ENCODE measurements at places on chromosomes 13 and 19. TPM values are rescaled to one million over a fixed set of nuclear protein-coding genes. Genes with fewer than 3 reads are reported as not detected.

CTXN1 gene
- 11.0 TPM for total RNA-seq

FPR3 gene
- not detected for total RNA-seq

PGLYRP2 gene
- total RNA-seq: not detected

SELENOV gene
- total RNA-seq: not detected

CEACAM20 gene
- not detected for total RNA-seq

FXYD7 gene
- not detected for total RNA-seq

CPB2 gene
- not detected for total RNA-seq

TRPC4 gene
- total RNA-seq: not detected

CYP2A6 gene
- total RNA-seq: not detected

GNG7 gene
- total RNA-seq: 0.27 TPM

LYPD5 gene
- 0.29 TPM for total RNA-seq

CEACAM7 gene
- not detected for total RNA-seq

ILF3 gene
- 194 TPM for total RNA-seq

ZNF729 gene
- total RNA-seq: not detected

SBK2 gene
- total RNA-seq: not detected

RCBTB2 gene
- total RNA-seq: 9.3 TPM

IFI30 gene
- total RNA-seq: 1.5 TPM

NKPD1 gene
- total RNA-seq: under 0.01 TPM

LILRA5 gene
- not detected for total RNA-seq

CBLC gene
- not detected for total RNA-seq

NTF4 gene
- total RNA-seq: not detected

RNF17 gene
- not detected for total RNA-seq

ARRDC5 gene
- not detected for total RNA-seq

Measured in thoracic aorta endothelial cell (primary cell).